ENCODE measurements at places on chromosomes 2 and 18.

DNA sequence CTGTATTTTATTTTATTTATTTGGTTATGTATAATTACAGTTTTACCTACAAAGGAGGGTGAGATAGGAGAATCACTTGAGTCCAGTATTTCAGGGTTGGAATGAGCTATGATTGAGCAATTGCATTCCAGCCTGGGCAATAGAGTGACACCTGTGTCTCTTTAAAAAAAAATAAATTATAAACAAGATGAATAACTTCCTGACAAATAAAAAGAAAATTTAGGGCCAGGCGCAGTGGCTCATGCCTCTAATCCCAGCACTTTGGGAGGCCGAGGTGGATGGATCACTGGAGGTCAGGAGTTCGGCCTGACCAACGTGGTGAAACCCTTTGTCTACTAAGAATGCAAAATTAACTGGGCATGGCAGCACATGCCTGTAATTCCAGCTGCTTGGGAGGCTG is 17.3 kb downstream of the MTA3 start:
- no peak for DNase-seq

DNA sequence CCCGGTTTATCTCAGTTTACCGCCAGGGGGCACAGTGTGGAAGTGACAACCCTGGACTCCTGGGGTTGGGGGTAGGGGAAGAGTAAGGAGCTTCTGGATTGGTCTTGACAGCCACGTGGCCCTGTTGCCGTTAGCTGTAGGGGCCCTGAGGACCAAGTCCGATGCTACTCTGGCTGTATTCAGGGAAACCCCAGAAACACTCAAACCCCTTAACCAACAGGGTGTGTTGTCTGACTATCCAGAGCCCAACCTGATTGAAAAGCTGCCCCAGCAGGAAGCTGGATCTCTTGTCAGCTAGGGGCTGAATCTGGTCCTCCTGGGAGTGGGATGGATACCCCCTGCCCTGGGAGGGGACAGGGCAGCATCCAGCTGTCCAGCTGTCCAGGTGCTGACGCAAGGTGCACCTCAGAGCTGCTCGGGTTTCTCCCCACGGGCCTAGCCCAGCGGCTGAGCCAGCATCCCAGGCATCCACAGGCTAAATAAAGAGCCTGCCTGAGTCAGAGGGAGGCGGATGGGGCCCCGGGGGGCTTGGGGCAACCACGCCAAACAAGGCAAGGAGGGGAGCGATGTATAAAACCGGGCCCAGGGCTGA is 3.1 kb upstream of the GMPPA start:
- peak; percentile 80 for DNase-seq

GRCh38 chr2:19887510-19887909 is 14.3 kb downstream of the TTC32 start:
- no peak for DNase-seq

- DNase-seq = peak; percentile 78
These were observed 135.9 kb downstream of the ABCA12 start for GRCh38 chr2:215002500-215002899.

GRCh38 chr2:172380436-172381274 is 46.7 kb upstream of the ITGA6 start:
- DNase-seq = no peak

DNA sequence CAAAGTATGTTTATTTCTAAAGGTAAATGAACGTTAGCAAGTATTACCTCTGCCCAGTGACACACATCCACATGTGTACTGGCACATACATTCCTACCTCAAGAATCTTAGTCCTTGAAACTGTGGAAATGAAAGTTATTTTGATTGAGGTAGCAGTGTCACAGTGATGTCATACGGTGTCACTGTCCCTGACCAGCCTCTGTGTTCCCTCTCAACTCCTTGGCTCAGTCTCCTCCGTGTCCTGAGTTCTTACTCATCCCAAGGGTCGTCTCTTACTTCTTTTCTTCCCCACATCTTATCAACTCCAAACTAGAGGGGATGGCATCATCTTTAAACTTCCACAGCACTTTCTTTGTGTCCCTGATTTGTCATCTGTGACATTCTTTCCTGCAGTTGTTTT is 3.3 kb downstream of the NCK2 start:
- no peak for DNase-seq

- DNase-seq = no peak
These were observed 199.1 kb upstream of the CELF4 start for GRCh38 chr18:37764541-37765288.

DNA sequence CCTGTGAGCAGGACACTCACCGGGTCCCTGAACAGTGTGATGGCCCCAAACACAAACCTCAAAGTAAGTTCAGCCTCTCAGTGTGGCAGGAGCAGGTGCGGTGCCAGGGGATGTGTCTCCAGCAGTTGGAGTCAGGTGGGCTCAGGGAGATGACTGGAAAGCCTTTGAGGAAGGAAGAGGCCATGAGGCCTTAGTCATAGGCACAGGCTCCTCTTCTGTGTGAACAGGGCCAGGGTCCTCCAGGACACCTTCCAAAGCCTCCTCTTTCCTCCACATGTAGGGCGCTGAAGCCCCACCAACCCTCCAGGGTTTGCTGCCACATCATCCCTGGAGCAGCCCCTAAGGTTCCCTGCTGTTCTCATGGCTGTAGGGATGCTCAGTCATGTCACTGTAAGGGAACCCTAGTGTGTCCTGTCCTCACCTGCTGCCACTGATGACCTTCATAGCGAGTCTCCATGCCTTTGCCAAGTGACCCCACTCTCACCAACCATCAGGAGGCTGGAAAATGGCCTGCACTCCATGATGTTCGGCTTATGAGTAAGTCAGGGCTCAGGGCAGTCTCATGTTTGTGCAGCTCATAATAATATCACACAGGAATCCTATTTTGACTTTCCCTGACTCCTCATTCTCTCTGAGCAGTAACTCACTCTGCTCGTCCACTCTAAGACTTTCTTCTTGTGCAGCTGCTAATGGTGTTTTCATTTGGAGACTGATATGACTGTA is 1152.9 kb downstream of the RPIA start:
- no peak for DNase-seq

DNA sequence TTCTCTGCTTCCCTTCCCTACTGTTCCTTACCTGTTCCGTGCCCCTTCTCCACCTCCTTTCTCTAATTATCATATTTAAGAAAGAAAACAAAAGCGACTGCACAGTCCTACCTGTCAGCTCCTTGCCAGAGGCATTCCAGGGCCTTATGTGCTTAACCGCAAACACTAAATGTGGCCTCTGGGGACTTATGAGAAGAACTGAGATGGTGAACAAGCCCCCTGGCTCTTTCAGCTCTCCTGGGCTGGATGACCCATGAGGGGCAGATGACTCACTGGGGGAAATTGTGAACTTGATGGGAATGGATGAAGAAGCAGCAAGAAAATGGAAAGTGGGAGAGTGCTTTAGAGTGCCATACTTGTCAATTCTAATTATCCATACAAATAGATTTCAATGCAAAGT is 106.3 kb upstream of the LYPD1 start:
- DNase-seq = peak; percentile 43

DNA sequence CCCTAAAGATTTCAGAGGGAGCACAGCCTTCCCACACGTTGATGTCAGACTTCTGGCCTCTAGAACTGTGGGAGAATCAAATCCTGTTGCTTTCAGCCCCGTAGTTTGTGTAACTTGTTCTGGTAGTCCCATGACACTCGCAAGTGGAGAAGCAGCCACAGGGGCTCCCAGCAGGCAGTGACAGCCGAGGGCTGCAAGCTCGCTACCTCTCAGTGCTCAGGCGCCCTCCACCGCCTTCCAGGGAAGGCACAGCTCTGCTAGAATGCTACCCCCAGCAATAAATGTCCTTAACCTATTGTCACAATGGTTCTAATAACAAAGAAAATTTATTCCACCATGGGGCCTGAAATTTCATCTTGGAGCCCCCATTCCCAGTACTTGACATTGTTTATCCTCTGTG is 143.1 kb upstream of the ZNF236 start:
- DNase-seq = peak; percentile 50

GRCh38 chr2:109597283-109597682 is 16.5 kb downstream of the SEPTIN10 start:
- DNase-seq = no peak

DNA sequence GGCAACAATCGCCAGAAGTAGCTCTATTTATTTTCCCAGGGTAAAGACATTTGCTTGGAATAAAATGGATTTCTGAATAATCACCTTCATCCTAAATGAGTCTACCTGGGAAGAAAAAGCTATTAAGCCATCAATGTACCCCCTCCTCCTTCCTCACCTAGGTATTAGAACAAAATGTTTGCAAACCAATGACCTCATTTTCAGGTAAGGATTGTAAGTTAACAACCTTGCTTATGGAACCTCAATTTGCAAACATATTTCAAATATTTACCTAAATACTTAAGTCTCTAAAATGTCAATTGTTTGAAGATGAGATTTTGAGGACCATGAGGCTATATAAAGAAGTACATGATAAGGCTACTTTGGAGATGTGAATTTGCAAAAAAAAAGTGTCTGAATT is 43.9 kb downstream of the CAVIN2 start:
- DNase-seq = no peak

GRCh38 chr2:131419441-131419840 is 55.5 kb upstream of the RAB6D start:
- no peak for DNase-seq

DNA sequence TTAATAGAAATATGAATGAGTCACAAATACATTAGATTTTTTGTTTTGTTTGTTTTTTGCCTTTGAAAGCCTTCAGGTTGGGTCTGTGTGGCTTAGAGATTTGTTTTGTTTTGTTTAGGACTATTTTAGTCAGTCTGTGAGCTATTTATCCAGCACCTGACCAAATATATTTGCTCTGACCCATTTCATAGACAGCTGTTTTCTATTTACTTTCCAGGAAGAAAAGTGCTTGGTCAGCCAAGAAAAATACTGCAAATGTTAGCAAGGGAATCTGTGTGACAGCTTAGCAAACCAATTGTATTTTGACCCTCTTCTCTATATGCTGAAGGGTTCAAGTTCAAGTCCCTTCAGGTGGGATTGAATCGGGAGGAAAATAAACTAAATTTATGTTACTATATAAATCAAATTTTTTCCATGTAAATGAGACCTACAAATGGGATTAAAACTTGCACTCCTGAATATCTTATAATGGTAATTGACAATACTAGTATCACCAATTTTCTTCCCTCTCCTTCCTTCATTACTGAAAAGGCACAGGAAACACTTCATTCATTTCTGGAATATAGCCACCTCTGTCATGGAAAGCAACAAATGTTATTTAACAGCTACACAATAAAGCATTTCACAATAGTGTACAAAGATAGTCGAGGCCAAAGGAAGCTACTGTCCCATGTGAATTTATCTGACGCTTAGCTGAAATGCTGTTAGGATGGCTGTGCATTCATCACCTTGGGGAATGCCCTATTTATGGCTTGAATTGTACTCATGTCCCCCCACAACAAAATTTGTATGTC is 23.1 kb upstream of the KLF7 start:
- no peak for DNase-seq

GRCh38 chr2:154814856-154815255 is 116.4 kb downstream of the KCNJ3 start:
- no peak for DNase-seq

All from NCI-H526 (cell line).